ENCODE measurements at places on chromosomes 7 and 10.
A peak's percentile ranks its signal among the peaks of the same experiment; 100 is the strongest.

GRCh38 chr10:15796762-15797161, 63.5 kb downstream of the MINDY3 start:
- DNase-seq: no peak

DNA sequence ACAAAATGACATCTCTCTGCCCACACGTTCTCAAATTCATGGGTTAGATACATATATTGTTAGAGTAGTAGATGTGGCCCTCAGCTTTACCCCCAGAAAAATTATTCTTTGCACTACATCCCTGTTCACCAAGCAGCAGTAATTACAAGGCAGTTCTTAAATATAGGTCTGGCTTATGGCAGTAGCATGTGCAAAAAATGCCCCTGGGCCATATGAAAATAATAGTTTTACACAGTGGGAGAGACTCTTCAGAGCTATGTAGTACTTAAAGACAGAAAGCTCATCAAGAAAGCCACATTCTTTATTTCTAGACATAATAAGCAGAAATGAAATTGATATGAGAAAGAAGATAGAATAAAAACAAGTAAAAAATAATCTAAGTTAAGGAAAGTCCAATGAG, 196.3 kb upstream of the FOXP2 start:
- no peak for DNase-seq

- DNase-seq: no peak
Observed at GRCh38 chr10:78254013-78254412, 220.3 kb downstream of the RPS24 start.

DNA sequence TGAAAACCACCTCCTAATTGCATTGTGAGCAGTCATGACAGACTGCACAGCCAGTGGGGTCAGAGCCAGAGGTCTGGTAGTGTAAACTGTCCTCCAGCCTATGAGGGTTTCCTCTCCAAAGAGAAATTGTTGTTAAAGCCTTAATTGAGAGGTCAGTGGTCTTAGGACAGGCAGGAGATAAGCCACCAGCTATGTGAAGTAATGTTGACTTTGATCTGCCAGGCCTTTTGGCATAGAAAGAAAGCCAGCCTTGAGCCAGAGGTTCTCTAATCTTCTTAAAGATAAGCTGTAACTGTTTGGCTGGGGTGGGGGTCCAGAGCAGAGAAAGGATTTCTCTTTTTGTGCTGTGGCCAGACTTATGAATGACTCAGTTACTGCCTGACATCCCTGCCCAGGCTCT, 248.4 kb downstream of the WDR11 start:
- DNase-seq: no peak

- DNase-seq: peak; percentile 45
Observed at GRCh38 chr7:37441386-37441760, 7.3 kb downstream of the ELMO1 start.

DNA sequence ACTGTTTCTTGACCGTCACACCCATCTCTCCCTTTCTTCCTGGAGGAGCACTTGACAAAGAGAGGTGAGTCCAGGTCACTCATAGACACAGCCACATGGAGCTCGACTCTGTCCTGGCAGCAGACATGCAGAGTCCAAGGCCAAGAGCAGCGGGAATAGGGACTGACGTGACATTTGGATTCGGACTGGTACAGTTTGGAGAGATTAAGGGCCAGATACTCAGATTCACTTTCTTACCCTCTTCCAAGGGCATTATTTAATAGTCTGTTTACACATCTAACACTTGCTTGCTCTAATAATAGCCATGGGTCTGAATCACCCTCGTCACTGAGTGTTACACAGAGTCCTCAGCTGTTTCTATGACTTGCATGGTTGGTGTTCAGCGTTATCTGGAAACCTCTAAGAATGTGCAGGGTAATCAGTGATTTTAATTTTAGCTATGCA, 39.2 kb upstream of the OTUD1 start:
- DNase-seq: no peak

DNA sequence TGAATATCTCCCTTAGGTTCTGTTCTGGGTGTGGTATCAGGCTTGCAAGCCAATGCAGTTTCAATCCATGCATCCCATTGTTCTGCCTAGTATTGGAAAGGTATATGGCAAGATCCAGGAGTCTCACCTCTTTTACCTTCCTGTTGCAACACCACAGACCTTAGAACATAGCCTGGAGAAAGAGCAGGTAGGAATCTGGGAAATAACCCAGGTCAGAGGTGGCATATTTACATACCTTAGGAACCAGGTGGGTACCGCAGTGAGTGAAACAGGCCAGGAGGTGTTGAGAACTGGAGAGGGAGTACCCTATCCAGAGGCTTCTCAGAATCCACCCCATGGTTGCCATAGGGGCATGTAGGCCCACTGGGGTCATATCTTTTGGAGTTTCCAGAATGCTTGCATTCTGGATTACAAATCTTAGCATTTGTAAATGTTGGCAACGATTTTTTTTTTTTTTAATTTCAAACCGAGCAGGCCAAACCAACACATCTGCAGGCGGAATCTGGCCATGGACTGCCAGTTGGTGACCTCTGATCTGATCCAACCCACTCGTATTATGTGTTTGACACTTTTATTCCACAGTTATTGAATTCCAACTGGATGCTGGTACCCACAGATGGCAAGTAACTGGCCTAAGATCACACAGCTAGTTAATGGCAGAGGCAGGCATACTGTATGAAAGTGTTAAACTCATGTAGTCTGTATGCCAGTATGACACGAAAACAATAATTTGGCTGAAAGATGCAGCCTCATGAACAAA, 180.3 kb upstream of the TCF7L2 start:
- DNase-seq: no peak
